ENCODE measurements at places on chromosomes 7 and 10. TPM values are rescaled to one million over a fixed set of nuclear protein-coding genes. Genes with fewer than 3 reads are reported as not detected.

DNA sequence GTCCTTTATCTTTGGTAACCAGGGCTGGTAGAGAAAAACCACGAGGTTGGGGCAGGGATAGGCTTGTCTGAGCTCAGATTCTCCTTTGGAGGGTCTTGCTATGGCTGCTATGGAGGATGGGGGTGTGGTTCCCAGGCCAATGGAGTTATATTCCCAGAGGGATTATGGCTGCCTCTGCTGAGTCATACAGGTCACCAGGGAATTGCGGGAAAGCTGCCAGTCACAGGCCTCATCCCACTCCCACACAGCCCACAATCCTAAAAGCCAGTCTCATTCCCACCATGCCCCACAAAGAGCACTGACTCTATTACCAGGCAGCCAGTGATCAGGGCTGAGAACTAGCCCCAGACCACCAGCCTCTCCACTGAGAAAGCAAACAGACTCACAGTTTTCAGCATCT lies 316.6 kb upstream of the TMEM229A start:
- DNase-seq = no peak

- DNase-seq = no peak
Measured at GRCh38 chr7:29255906-29256692, 61.5 kb downstream of the CHN2 start.

DNA sequence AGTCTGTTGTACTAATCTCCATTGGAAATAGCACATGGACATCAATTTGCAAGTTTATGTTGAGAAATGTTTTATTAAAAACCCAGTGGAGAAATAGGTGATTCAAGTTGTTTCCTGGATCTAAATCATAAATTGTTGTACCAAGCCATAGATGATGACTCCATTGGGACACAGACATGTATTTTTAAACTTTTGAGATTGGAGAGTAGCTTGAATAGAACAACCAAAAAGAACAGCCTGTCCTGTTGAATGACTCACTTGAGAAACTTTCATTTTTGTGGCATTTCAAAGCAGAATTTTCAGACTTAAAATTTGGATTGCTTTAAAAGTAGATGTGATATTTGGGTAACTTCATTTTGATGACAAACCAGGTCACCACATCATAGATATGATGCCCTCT lies 197.5 kb downstream of the GPAM start:
- no peak for DNase-seq

DNA sequence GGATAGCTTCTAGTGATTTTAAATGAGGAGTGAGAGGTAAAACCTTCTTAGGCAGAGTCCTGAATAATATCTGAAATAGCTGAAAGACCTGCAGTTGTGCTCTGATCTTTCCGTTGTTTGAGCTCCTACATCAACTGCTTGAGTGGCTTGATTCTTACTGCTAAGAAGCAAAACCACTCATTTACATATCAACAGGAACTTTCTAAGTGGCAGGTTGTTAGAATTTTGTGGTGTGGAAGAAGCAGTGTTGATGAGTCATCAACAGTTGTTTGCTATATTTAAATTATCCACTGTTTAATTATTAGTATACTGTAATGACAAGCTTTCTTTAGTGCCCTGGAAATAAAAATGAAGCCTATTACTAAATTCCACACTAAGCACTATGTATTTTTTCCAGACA lies 689.5 kb downstream of the DNAJB9 start:
- no peak for DNase-seq

GRCh38 chr7:29972315-29972669 lies 17.3 kb downstream of the SCRN1 start:
- DNase-seq = no peak

DNA sequence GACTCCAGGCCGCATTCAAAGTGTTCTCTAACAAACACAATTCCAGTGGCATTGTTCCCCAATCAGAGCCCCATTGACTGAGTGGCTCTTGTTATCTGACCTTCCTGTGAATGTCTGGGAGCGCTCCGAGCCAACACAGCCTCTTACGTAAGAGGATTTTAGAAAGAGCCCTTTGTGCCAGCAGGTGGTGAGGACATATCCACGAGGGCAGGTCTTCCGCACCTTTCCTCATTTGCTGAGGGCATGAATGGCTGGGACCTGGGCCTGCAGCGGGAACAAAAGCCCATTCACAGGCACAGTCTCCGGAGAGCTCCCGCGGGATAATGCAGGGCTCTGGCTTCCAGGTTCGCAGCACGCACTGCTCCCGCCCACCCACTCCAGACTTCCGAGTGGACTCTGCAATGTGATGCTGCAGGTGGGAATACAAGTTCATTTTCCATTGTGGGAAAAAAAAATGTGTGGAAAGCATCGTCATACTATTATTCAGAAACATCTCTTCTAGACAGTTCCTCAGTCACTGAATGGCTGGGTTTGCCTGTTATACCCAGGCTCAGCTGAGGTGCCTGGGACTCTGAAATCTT lies 295.0 kb upstream of the IGFBP3 start:
- DNase-seq = peak; percentile 48

- DNase-seq = no peak
Measured at GRCh38 chr7:129789000-129789399, 163.8 kb downstream of the UBE2H start.

- DNase-seq = no peak
Measured at GRCh38 chr10:11339013-11339412, 272.4 kb downstream of the USP6NL start.

- peak; percentile 55 for DNase-seq
Measured at GRCh38 chr7:6398943-6399342, 48.8 kb downstream of the DAGLB start.

GRCh38 chr10:73857446-73857845 lies 16.9 kb downstream of the CAMK2G start:
- DNase-seq = no peak

DNA sequence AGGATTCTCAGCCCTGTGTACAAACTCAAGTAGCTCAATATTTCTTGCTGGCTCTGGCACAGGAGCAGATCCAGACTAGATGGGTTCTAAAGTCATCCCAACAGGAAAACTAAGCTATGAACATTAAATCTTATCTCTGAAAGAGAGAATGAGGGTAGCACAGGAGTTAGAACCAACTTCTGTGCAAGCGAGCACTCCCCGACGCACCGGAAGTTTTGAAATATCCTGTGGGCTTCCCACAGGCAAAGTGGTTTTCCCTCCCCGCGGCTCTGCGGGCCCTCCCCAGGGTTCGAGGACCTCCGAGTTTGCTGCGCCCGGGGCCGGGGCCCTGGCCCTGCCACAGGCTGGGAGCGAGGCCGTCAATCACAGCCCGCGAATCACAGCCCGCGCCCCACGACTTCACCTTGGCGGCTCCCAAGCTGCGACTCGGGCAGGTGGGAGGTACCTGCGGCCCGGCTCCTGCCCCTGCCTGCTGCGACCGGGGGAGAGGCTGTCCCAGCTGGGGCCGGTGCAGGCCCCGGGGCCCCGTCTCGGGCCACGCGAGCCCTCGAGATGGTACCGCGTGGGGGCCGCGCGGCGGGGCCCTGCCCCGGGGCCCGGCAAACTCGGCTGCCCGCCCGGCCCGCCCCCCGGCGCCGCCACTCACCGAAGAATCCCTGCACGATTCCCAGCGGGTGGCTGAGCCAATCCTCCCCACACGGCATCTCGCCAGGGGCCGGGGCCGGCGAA lies 598 bp downstream of the MCMBP start:
- peak; percentile 64 for DNase-seq

DNA sequence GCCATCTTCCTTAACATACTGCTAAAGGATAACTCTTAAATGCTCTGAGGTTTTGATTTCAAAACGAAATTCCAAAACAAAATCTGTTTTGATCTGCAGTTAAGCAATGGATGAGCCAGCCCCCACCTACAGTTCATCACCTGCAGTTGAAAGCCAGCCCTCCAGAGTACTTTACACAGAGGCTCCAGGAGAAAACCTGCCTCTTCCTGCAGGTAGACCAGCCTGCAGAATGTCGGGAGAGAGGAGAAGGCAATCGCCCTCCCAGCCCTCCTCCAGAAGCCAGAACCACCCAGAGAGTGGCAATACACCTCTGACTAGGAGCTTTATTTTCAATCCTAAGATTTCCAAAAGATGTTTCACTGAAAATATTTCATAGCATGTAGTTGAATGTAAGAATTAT lies 798.1 kb downstream of the GATA3 start:
- DNase-seq = no peak

The GPRIN2 gene
- total RNA-seq = not detected

The GDF10 gene
- total RNA-seq = 0.32 TPM

The SLC16A12 gene
- 1.1 TPM for total RNA-seq

The CUZD1 gene
- 0.12 TPM for total RNA-seq

The CPA2 gene
- not detected for total RNA-seq
